ENCODE measurements at places on chromosomes 1 and 21. TPM values are rescaled to one million over a fixed set of nuclear protein-coding genes. Genes with fewer than 3 reads are reported as not detected.
A peak's percentile ranks its signal among the peaks of the same experiment; 100 is the strongest.

Gene S100A12
- 4.1 TPM for total RNA-seq

DNA sequence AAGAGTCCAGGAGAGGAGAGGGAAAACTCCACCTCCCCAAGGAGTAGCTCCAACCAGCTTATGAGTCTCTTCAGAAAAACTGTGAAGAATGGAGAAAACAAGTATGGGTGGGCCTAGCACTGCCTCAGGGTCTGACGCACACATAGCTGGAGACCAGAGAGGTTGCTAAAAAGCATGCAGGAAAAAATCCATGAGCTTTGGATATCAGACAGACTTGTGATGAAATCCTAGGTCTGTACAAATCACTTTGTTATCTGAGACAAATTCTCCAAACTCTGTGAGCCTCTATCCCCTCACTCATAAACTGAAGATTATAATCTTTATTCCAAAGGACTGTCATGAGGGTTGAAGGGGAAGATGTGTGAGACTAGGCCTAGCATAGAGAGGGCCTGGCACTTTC, 141.5 kb upstream of the FGGY start:
- DNase-seq = no peak

Gene OR2T12
- total RNA-seq = not detected

DNA sequence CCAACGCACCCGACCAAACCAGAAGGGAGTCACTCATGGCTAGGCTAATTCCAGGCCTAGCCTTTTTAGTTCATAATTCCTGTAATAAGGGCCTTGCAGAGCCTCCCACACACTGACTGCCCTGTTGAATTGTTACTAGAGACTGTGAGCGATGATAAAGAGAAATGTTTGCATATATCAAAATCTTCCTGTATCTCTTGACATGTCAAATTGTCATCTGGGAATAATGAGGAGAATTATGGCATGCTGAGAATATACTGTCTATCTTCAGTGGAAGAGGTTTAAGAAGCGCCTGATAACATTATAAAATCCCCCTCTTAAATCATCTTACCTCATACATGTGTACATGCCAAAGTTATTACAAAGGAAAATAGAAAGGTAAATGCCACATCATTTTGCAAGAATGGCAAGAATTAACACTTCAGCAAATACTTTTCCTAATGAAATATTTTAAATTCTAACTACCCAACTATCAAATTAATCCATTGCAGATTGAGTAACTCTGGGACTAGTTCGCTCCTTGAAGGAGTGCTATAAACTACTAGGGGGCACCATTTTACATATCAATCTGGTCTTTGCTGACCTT, 144.1 kb downstream of the CENPF start:
- DNase-seq = no peak

DNA sequence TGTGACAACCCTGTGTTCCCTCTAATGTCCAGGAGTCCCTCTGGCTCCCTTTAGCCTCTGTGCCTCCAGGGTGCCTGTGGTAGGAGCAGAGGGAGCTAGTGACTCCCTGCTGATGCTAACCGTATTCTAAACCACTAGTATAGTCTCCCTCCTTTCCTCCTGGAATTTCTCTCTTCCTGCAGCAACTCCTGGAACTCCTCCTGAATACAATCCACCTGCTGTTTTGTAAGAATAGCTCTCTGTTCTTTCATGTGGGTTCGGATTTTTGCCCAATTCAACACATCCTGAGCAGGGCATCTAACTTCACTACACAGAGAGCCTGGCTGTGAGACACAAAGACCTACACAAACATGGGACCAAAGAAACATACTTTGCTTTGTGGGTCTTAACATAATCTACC, 107.9 kb downstream of the RUNX1 start:
- DNase-seq = no peak

Gene KRTAP19-3
- total RNA-seq = not detected

Gene VHLL
- 0.94 TPM for total RNA-seq

DNA sequence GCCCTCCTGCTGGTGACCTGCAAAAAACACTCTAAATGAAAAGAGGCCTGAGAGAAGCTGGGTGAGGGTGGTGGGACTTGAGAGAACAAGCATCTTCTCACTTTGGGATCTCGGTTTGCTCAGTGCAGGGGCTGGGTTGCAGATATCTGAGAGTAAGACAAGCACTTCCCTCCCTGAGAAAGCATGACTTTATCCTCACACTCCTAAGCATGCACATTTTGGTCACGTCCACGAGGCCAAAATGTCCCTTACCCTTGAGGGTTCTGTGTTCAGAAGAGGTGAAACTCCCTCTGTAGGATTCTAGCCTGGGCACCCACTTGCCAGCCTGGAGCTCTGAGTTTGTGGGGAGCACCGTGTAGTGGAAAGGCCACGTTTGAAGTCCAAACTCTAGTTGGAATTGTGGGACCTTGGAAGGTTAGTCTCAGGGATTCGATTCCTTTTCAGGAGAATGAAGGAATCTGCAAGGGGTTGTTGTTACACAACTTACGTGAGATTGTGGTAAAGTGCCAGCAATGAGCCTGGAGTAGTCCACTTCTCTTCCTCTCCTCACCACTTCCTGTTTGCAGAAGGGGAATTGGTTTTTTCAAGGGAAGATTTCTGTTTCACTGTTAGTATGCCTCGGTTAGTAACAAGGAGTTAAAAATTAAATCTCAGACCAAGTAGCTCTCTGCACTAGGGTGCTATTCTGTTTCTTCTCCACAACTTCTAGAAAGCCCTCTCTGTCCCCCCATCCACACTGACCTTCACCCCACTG, 3.0 kb downstream of the FCAMR start:
- DNase-seq = no peak

Gene MEX3A
- 42.4 TPM for total RNA-seq

GRCh38 chr1:18794561-18794960, 64.9 kb downstream of the TAS1R2 start:
- DNase-seq = no peak

GRCh38 chr1:56522680-56523079, 56.7 kb downstream of the PLPP3 start:
- DNase-seq = no peak

GRCh38 chr21:38986406-38986805, 180.7 kb downstream of the ETS2 start:
- DNase-seq = no peak

GRCh38 chr21:17250778-17251241, 262.0 kb upstream of the CXADR start:
- no peak for DNase-seq

Gene PODN
- total RNA-seq = 1.2 TPM

- DNase-seq = peak; percentile 32
Observed at GRCh38 chr1:25900219-25900618, 6.0 kb downstream of the STMN1 start.

GRCh38 chr1:158016651-158017335, 23.3 kb downstream of the KIRREL1 start:
- DNase-seq = no peak

Gene MIXL1
- not detected for total RNA-seq

DNA sequence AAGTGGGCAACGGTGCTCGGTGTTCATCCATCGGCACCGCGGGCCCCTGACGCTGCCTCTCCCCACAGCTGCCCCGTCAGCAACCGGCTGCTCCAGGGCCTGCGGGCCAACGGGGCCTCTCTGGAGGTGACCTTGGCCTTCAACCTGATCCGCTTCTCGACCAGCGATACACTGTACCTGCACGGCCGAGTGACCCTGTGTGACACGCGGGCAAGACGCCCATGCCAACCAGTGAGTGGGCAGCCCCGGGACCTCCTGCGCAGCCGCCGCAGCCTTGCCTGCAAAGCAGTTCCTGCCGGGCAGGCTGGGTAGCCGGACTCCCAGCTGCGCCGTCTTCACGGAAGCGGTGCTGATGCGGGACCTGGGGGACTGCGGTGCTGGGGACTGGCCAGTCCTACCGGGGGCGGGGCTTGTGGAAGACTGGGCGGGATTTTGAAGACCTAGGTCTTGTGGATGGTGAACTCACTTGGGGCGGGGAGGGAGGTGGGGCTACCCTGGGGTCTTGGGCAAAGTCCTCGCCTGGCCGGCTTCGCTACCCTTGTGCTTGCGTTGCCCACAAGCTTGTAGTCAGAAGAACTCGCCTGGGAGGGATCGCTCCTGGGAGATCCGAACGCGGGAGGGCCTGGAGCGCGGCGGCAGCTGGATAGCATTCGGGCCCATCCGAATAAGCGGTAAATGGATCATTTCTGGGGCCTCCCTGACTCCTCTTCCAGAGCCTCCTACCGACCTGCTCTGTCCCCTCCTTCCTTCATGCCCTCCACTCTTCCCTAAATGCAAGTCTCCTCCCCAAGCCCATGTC, 8.8 kb upstream of the CEP85 start:
- peak; percentile 78 for DNase-seq

Measured in occipital lobe (tissue), 3 donors.